Muscle of arm (tissue), 14 donors: ENCODE measurements at places on chromosomes 3 and 15. TPM values are rescaled to one million over a fixed set of nuclear protein-coding genes. Genes with fewer than 3 reads are reported as not detected.

The SCAMP2 gene
- 62.1 TPM for polyA plus RNA-seq

The MRPS22 gene
- 58.1 TPM for polyA plus RNA-seq

The PLAAT1 gene
- polyA plus RNA-seq, result 29.1 TPM

The LRRC31 gene
- not detected for polyA plus RNA-seq

The AMOTL2 gene
- 45.6 TPM for polyA plus RNA-seq

The SLCO2A1 gene
- 25.6 TPM for polyA plus RNA-seq

The ROPN1 gene
- not detected for polyA plus RNA-seq

DNA sequence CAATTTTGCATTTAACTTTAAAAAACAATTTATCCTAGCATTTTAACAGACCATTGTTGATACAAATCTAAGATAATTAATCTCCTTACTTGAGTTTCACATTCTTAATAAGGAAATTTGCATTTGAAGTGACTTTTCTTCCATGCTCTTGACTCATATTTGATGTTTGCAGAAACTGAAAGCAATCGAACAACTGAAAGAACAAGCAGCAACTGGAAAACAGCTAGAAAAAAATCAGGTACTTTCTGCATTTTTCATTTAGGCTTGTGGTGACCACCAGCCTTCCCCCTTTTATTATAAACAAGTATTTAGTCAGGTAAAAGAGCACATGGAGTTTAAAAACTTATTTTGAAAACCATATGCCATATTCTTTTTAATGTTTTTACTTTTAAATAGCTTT, 20.1 kb upstream of the SELENOT start:
- no peak for DNase-seq

DNA sequence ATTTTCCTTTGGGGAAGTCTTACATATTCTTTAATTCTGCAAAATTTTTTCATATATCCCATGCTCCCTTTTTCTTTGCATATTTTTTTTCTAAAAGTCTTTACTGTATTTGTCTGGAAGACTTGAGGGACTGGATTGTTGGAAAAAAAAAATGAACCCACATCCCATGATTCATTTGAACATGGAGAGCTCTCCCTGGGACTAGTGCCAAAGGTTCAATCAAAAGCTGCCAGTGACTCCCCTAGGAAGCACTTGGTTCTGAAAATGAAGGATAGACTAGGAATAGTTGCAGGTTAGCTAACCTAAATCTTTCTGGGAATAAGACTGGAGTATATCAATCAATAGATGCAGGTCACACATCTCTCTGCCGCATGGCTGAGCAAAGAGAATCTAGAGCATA, 16.4 kb upstream of the BNC1 start:
- DNase-seq, result no peak

- DNase-seq, result no peak
Measured at GRCh38 chr15:43772624-43773023, 4.1 kb downstream of the ELL3 start.

DNA sequence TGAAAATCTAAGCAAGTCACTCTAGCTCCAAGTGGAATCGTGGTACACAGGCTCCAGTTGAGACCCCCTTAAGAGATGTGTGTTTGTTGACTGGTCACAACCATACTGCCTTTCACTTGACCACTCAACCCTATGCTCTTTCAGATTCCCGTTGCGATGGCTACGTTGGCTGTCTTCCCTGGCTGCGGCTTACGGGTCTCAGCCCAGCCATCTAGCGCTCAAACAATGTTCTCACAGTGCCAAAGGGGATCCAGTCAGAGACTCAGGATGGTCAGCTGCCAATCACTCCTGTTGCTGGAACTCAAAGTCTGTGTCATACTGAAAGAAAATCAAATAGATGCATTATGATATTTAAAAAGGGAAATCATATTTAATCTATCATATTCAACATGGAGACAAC, 237.6 kb downstream of the ITPR1 start:
- DNase-seq, result no peak

DNA sequence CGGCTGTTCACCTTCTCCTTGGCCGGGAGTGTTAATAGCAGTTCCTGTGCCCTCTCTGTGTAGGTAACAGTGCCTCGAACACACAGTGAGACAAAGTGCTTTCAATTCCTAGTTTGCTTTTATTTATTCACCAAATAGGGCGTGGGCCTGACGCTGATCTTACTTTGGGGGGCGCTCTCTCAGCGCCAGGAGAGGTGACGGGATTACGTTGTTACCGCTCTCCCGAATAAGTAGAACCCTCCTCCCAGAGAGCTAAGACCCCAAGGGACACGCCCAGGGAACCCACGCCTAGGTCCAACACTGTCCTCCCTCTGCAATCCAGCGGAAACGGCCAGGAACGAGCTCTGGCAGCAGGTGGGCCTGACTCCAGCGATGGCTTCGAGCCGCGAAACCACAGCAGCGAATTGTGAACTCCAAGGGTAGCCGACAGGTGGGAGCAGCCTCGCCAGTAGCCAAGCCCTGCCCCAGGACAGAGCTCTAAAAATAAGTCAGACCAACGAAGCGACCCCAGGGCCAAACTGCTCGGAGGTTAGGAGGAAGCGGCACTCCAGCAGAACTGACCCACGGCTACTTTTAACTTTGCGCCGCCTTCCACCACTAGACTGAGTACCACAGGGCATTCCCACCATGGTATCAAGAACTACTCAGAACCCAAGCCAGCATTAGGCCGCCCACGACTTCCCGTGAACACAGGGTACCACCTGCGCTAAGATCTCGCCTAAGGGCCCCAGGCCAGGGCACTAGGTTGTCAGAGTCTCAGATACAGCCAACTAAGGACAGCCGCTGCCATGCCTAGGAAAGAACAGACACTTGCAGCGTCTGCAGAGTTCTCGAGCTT, 1.6 kb upstream of the SIN3A start:
- peak; percentile 52 for DNase-seq

GRCh38 chr3:137106612-137107240, 148.9 kb downstream of the IL20RB start:
- DNase-seq, result no peak

GRCh38 chr3:122358703-122359032, 24.4 kb downstream of the MIX23 start:
- no peak for DNase-seq

GRCh38 chr3:37223576-37223975, 49.2 kb upstream of the LRRFIP2 start:
- DNase-seq, result no peak

DNA sequence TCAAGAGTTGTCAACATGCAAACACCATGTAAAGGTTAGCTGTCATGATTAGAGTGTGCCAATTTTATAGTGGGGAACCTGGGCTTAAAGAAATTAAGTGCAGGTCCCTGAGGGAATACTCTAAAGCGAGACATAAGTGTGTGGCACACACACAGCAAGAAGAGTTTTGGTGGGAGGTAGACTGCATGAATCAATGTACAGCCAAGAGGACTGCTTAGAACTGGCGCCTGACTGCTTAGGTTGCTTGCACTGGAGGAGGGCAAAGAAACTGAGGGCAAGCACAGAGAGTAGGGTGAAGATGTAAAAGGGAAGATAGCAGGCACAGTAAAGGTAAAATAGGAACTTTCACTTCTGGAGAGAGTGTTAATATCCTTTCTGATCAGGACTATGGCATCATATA, 184.9 kb downstream of the SOX2 start:
- DNase-seq, result no peak

- DNase-seq, result no peak
Measured at GRCh38 chr15:78841376-78841706, 30.1 kb upstream of the ADAMTS7 start.

DNA sequence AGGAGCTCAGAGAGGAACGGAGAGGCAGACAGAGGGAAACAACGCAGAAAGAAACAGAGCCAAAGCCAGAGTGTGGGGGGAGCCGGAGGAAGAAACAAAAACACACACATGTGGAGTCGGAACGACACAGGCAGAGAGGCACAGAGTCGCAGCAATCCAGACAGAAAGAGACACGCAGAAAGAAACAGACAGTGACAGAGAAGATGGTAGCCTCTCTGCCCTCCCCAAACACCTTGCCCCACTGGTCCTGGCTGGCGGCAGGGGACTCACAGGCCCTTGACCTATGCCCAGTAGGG, 1.7 kb downstream of the NCKIPSD start:
- DNase-seq, result no peak

- peak; percentile 48 for DNase-seq
Measured at GRCh38 chr3:152834191-152834775, 648 bp upstream of the P2RY1 start.

- DNase-seq, result no peak
Measured at GRCh38 chr3:194484614-194485013, 2.2 kb downstream of the ATP13A3 start.

DNA sequence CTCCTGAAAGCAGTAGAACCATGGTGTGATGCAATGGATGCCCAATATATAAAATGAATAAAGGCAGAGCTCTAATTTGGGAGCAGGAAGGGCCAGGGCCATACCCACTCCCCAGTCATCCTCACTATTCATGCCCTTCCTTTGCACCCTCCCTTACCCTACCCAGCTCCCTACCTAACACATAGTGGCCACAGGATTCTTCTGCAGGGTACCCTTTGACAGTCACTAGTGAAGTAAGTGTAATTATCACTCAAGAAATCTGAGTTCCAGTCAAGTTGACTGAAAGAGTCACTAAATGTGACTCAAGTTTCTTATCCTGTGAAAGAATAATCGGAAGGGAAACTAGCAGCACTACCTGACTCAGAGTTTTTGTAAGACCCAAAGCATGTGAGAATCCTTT, 69.2 kb downstream of the RASA2 start:
- no peak for DNase-seq

- DNase-seq, result no peak
Measured at GRCh38 chr3:188026191-188026968, 127.6 kb upstream of the LPP start.

- no peak for DNase-seq
Measured at GRCh38 chr3:134656211-134656800, 5.5 kb upstream of the KY start.
